ENCODE measurements at places on chromosomes 2 and 18. TPM values are rescaled to one million over a fixed set of nuclear protein-coding genes. Genes with fewer than 3 reads are reported as not detected.

DNA sequence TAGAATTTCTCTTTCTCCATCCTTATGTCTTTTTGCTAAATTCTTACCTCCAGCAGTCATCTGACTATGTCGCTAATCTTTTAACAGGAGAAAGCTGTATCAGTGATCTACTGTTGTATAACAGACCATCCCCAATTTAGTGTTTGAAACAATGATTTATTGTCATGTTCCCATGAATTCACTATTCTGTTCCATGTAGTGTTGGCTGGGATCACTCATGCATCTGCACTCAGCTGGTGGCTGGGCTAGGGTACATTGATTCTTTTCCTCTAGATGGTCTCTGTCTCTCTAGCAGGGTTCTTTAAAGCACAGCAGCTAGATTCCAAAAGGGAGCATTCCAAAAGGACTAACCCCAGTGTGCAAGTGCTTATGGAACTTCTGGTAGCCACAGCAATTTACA, 184.2 kb upstream of the FANCL start:
- DNase-seq = no peak

GRCh38 chr18:44883671-44884070, 203.0 kb downstream of the SETBP1 start:
- DNase-seq = no peak

GRCh38 chr2:63775191-63775590, 66.5 kb upstream of the UGP2 start:
- DNase-seq = no peak

DNA sequence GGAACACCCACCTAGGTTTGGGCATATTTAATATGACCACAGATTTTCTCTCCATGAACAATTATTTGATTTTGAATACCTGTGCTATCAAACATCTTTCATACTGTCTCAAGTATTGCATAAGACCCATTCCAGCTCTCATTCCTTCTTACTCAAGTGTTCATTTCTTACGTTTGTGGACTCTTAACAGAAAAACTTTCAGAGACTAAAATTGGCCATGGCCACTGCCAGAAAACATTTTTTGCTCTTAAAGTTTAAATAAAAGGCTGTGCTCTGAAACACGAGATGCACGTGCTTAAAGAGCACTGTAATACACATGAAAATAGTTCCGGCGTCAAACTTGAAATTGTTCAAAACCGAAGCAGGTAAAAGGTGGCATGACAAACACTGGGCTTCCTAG, 89.3 kb downstream of the LIMS1 start:
- DNase-seq = no peak

GRCh38 chr2:95761556-95761955, 169.8 kb downstream of the TRIM43 start:
- no peak for DNase-seq

DNA sequence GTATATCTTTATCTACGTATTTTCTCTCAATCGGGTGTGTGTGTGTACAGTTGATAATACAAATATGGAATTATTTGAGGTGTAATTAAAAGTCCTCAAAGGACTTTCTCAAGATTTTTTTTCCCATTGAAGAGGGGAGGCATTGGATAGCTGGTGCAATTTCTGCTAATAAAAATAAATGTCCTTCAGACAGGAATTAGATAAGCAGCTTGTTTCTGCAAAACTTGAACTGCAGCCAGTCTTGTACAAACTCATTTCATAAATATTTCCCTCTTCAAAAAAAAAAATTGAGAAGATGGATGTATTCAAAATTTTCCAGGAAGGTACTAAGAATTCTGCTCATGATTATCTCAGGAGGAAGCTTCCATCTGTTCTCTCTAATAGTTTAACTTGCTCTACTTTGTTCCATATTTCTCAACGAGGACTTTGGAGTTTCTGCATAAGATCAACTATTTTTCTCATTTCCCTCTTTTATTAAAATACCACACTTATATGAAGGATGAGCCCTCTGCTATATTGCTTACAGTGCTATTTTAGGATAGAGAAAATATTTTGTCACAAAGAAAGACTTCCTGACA, 33.0 kb upstream of the GLS start:
- DNase-seq = no peak

The LOXHD1 gene
- 0.05 TPM for total RNA-seq

The LTBP1 gene
- 0.67 TPM for total RNA-seq

DNA sequence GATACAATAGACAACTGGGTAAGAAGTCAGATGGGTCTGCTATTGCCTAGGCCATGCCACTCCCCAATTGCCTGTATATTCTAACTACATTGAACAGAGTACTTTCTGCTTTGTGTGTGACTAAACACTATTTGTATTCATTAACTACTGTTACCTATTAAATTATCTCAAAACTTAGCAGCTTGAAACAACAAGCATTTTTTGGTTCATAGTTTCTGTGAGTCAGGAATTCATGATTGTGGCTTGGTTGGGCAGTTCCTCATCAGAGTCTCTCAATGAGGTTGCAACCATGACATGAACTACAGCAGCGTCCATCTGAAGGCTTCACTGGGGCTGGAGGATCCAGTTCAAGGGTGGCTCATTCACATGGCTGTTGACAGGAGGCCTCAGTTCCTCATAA, 205.7 kb downstream of the EN1 start:
- no peak for DNase-seq

The ZNF514 gene
- total RNA-seq = 15.3 TPM

The ETAA1 gene
- total RNA-seq = 11.8 TPM

The OTOF gene
- 1.6 TPM for total RNA-seq

The SERPINB12 gene
- total RNA-seq = not detected

GRCh38 chr2:221112744-221113143, 459.4 kb downstream of the EPHA4 start:
- DNase-seq = no peak

DNA sequence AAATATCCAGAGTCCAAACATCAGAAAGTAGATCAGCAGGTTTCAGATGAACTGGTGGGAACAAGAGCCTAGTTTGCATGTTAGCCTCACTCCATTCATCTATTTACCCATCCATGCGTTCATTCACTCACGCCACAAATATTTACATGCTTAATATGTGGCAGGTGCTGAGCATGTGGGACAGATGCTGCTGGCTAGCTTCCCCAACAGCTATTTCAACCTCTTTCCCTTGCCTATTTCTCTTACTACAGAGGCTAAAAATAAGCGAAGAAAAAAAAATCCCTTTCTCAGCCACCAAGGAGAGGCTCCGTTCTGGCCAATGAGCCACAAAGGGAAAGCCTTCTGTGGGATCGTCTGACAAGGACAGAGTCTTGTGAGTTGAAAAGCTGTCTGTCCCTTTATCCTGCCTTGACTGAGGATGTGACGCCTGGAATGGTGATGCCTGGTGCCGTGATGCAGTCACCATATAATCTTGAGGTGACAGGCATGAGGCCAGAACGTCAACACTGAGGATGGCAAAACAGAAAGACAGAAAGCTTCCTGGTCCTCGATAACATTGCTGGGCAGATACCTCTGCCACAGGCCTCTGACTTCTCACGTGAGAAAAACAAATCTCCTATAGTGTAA, 78.2 kb downstream of the KCTD1 start:
- DNase-seq = no peak

GRCh38 chr2:236946871-236947270, 138.8 kb upstream of the COPS8 start:
- no peak for DNase-seq

- DNase-seq = no peak
Observed at GRCh38 chr2:124804014-124804940, 779.2 kb downstream of the CNTNAP5 start.

DNA sequence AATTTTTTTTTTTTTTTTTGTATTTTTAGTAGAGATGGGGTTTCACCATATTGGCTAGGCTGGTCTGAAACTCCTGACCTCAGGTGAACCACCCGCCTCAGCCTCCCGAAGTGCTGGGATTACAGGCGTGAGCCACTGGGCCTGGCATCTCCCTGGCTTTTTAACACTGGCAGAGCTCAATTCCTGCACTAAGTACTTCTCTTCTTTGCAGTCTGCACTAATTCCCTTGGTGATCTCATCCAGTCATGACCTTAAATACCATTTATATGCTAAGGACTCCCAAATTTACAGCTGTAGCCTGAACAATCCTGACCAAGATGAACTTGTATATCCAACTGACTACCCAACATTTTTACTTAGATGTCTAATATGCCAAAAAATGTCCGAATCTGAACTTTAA, 10.2 kb downstream of the PREPL start:
- no peak for DNase-seq

- DNase-seq = no peak
Observed at GRCh38 chr18:50562686-50563085, 2.8 kb downstream of the MAPK4 start.

DNA sequence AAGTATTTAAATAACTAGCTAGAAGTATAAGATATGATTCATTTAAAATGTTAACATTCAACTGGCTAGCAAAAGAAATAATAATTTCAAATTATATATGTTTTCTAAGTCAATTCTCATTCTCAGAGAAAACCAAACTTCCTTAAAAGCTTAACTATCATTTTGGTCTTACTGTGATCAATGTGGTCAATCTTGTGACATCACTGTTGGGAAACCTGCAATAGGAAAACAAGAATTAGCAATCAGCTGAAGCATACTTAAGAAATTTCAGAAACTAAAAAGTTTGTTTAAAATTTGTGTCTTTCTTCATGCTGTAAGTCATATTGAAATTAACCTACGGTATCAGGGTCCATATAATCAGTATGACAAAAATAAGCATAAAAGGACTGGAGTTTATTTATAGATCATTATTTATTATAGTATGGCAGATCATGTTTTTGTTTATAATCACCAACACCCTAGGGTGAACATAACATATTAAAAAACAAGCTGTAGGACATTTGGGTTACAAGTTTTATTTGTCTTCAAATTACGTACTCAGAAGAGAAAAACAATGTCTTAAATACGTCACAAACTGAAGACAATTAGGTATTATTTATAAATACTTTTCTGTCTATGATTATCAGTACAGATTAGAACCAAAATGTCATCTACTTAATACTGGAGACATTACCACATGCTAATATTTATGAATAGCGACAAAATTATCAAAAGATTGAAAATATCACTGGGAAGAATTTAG, 60.5 kb downstream of the BAZ2B start:
- no peak for DNase-seq

- DNase-seq = no peak
Observed at GRCh38 chr2:45911538-45911937, 260.1 kb downstream of the PRKCE start.

The HOXD13 gene
- total RNA-seq = not detected

GRCh38 chr2:120805602-120806001, 69.9 kb downstream of the GLI2 start:
- no peak for DNase-seq

DNA sequence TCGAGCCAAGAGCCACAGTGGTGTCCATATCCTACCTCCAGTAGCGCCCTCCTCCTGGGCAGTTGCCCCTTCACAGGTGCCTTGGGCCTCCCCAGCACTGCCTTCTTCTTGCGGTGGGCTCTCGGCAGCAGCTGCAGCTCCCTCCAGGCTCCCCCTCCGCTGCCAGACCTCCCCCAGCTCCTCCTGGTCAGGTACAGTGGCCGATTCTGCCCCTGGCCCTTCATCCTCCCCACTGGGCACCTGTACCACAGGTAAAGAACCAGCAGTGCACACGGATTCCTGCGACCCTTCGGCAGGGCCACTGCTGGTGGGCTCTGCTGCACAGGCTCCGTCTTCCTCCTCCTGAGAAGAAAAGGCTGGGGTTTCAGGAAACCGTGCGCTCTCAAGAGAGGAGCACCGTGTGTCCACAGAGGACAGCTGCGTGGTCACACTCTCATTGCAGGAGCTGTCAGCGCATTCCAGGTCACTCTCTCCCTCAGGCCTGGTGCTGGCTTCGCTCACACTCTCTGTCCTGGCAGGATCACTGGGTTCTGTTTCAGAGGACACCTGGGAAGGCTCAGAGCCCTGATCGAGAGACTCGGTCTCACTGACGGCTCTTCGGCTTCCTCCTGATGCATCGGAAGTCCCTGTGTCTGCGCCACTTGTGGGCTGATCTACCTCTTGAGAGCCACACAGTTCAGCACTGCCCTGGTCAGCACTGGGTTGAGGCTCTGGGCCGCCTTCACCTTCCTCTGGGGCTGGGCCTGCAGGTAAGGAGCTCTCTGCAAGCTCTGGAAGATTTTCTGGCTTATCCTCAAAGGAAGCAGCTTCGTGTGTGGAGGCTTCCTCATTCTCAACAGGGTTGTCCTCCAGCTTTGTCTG, 147.4 kb upstream of the STK17B start:
- DNase-seq = no peak

DNA sequence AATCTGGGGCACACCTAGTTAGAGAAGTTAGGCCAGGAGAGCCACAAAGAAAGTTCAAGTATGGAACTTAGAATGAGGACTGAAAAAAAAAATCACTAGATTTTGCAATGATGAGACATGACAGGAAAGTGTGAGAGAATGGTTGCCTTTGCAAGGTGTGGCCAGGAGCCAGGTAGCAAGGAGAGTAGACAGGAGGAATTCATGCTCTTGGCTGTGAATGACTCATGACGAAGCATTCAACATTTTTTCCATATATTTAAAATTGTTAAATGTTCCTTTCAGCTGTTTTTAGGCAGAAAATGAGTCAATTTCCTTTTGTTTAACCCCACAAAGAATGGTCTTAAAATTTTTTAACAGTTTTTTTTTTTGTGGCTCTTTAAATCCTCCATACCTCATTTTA, 636.9 kb downstream of the PLCL1 start:
- no peak for DNase-seq

GRCh38 chr2:30259827-30260679, 28.7 kb downstream of the LBH start:
- DNase-seq = no peak

- peak; percentile 69 for DNase-seq
Observed at GRCh38 chr18:51235009-51235789, 37.7 kb upstream of the MEX3C start.

The WNT10A gene
- total RNA-seq = 3.4 TPM

- DNase-seq = no peak
Observed at GRCh38 chr2:146721486-146721885, 1123.3 kb upstream of the ACVR2A start.

- DNase-seq = no peak
Observed at GRCh38 chr2:15313657-15314056, 247.5 kb downstream of the NBAS start.

The FBXO48 gene
- total RNA-seq = 3.2 TPM

The KLHL30 gene
- not detected for total RNA-seq

DNA sequence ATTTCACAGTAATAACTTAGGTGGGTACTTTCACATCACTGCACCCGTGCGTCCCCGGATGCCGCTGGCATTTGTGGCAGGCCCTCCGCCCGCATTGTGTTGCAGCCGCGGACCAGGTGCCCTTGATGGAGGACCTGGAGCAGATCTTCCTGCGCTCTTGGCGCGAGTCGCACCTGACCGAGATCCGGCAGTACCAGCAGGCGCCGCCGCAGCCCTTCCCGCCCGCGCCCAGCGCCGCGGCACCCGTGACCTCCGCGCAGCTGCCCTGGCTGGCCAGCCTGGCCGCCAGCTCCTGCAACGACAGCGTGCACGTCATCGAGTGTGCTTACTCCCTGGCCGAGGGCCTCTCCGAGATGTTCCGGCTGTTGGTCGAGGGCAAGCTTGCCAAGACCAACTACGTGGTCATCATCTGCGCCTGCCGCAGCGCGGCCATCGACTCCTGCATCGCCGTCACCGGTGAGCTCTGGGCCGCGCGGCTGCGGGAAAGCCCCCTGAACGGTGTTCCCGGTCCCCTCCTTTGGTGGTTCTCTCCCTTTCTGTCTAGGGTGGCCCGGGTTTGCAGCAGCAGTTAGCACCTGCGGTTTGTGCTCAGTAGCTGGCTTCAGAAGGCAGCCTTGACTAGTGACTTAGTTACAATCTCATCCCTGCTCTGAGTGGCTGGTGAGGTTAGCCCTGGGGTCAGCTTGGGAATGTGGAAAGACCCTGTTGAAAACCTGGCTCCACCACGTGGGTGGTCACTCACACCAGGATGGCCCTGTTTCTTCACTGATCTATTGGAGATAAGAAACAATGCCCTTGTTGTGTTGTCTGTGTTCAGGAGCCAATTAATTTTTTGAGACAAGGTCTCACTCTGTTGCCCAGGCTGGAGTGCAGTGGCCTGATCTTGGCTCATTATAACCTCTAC, 59.1 kb downstream of the GREB1 start:
- no peak for DNase-seq

The SPATA3 gene
- total RNA-seq = 2.3 TPM

All from activated T-cell treated with anti-CD3 and anti-CD28 coated beads, Interleukin-2, amount 50 U/mL, for 72 hours (primary cell).